ENCODE measurements at places on chromosomes 7 and 10. TPM values are rescaled to one million over a fixed set of nuclear protein-coding genes. Genes with fewer than 3 reads are reported as not detected.

GRCh38 chr7:517774-518629 lies 1.6 kb downstream of the PDGFA start:
- no peak for DNase-seq

GRCh38 chr10:26799342-26799741 lies 61.4 kb downstream of the ABI1 start:
- DNase-seq: no peak

DNA sequence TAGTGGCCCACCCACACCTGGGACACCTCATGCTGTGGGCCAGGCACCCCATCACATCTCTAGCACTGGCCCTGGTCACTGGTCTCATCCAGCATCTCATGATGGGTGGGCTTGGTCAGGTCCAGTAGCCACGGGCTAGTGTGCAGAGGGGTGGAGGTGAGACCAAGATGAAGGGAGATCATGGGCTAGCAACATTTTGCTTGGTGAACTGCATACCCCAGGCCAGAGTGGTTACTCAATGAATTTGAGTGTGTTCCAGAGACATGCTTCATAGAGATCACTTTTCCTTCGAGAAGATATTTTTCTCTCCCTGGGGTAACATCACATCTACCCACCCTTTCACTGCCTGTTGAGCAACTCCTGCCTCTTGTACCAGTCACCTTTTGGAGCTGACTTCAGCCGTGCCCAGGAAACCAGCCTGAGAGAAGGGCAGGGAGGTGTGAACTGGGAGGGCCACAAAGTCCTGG lies 44.2 kb downstream of the MINDY4 start:
- no peak for DNase-seq

GRCh38 chr7:108287857-108288256 lies 157.7 kb upstream of the LAMB4 start:
- DNase-seq: no peak

Gene CUTC
- 25.6 TPM for total RNA-seq

DNA sequence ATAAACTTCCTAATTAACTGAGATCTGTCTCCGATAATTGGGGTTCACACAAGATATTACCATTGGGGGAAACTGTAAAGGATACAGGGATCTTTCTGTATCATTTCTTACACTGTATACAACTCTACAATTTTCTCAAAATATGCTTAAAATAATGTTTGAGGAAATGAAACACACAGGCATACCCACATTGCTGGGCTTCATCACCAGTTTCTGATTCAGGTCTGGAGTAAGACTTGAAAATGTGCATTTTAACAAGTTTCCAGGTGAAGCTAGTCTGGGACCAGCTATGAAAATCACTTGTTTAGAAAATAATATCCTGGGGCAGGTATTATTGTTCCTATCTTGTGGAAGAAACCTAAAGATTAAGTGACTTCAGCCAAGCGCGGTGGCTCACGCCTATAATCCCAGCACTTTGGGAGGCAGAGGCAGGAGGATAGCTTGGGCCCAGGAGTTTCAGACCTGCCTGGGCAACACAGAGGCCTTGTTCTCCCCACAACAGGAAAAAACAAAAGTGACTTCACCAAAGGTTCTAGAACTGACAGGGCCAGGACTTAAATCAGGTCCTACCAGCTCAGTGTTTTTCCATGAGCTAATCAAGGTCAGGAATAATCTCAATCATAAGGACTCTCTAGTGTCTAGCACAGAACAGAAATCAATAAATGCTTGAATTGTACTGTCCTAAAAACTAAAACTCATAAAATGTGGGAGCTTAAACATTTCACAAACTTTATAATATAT lies 12.6 kb downstream of the TOMM7 start:
- no peak for DNase-seq

GRCh38 chr7:78993341-78993740 lies 460.1 kb downstream of the MAGI2 start:
- DNase-seq: no peak

DNA sequence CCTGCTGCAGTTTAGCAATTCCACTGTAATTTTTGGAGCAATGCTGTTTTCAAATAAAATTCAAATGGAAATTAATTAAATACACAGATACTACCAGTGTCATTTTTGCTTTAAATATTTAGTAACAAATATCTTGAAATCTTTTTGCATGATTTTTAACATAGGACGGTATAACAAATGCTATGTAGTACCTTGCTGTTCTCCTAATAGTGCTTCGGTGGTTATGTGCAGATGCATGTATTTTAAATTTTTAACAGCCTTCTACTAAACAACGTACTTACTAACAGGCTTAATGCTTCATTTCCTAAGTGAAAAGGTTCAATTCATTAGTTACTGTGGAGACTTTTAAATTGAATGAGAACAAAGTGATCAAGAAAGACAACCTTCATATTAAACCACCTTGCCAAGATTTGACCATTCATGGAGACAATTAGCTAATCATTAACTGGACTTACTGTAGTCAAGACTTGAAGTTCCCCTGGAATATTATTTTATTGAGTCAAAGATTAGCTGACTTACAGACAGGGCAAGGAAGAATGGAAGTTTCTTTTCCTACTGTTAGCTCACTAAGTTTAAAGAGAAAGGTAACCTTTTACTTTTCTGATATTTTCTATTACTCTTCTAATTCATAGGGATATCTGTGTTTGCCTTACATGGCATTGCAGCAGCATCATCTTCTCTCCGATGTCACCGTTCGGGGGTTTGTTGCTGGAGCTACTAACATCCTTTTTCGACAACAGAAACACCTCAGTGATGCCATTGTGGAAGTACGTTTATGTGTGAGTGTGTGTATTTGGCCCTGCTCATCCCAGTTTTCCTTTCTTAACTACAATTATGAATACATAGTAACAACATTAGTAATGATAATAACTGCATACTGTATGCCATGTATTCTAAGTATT lies 74.3 kb downstream of the AVL9 start:
- DNase-seq: no peak

GRCh38 chr10:110864662-110865140 lies 7.0 kb upstream of the PDCD4 start:
- DNase-seq: peak; percentile 63

GRCh38 chr10:86867149-86867548 lies 90.3 kb downstream of the MMRN2 start:
- DNase-seq: no peak

GRCh38 chr10:88755753-88756152 lies 4.1 kb upstream of the LIPN start:
- DNase-seq: no peak

DNA sequence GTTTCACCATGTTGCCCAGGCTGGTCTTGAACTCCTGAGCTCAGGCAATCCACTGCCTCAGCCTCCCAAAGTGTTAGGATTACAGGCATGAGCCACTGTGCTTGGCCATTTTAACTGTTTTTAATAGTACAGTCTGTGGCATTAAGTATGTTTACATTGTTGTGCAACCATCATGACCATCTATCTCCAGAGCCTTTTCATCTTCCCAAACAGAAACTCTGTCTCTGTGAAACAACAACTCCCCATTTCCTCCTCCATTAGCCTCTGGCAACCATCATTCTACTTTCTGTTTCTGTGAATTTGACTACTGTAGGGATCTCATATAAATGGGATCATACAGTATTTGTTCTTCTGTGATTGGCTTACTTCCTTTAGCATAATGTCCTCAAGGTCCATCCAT lies 48.3 kb upstream of the SEPHS1 start:
- DNase-seq: no peak

DNA sequence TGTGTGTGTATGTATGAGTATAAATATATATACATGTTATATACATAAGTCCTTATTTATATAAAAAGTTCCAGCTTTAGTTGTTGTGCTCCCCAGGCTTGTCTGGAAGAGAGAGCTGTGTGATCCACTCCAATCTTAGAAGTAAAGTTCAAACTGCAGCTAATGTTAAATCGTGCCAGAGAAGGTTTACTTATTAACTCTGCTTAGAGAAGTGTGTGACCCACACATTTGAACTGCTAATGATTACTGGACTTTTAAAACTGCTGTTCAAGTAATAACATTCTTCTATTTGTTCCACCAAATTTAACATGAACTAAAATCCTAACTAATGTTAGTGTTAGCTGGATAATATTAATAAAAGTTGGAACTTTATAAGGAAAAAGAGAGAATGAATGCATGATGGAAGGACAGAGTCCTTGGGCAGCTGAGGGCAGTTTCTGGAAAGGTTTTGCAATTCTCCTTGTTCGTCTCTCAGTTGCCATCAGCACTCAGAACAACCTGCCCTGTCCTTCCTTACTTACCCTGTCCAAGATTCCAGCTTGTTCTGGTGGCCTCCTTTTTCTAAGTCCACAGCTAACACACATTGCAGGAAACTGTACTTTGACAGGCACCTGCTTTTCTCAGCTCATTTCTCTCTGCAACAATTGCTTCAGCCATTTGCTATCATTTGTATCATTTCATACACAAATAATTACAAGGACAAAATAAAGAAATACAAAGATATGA lies 162.6 kb downstream of the FAM107B start:
- DNase-seq: no peak

Data from activated CD4-positive, alpha-beta memory T cell treated with anti-CD3 and anti-CD28 coated beads, Interleukin-2, amount 10 ng/mL, durations not matched to agents 7 days and 5 days (primary cell).